ENCODE measurements at places on chromosomes 5 and 9. TPM values are rescaled to one million over a fixed set of nuclear protein-coding genes. Genes with fewer than 3 reads are reported as not detected.

GRCh38 chr5:149455889-149456409 lies 76.9 kb upstream of the IL17B start:
- no peak for DNase-seq

The FAM163B gene
- not detected for total RNA-seq

- no peak for DNase-seq
These were observed 9.9 kb upstream of the CD180 start for GRCh38 chr5:67206461-67206860.

The INSL4 gene
- total RNA-seq, result not detected

GRCh38 chr5:91018200-91018599 lies 364.9 kb downstream of the ARRDC3 start:
- no peak for DNase-seq

DNA sequence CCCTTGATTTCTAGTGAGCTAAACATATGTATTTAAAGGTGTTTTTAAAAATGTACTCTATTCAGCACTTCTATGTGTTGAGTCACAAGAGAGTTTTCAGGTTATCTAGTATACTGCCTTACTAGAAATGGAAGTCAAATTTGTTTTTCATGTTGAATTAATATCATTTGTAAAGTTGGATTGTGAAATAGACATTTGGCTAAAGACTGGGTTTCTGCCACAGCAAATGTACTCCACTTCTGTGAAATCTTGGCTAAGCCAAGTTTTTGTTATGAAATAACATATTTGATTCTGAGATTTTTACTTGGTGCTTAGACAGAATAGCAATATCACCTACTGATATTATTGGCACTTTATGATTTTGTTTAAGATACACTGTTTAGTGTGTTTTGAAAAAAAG lies 106.0 kb downstream of the CWC27 start:
- no peak for DNase-seq

DNA sequence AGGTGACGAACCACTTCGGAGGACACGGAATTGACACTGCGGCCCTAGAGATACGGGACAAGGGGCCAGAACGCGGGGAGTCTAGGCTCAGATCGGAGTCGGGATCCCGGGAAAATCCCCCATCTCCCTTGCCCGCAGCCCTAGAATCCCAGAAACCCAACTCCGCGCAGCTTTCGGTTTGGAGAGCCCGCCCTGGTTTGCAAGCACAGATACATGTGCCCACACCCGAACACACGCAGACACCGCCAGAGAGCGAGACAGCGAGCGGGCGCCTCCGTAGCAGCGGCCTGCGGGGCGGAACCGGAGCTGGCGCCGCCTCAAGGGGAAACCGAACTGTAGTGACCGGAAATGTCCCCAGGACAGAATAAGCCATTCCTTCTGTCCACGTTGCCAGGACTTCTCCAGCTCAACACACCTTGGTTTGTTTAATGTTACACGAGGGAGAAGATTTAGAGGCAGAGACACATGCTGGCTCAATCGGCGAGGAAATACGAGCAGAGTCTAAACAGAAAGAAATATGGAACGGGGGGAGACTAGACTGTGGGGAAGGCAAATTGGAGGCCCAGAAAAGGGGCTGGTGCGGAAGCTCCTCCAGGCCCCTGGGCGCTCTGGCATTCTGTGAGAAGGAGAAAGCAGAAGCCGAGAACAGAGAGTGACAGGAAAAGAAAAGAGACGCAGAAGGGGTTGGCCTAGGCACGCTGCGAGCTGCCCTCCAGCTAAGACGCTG lies 2.9 kb upstream of the PAX5 start:
- peak; percentile 28 for DNase-seq
